DMS153 (cell line): ENCODE measurements at places on chromosomes 4 and X.

- no peak for DNase-seq
These were observed 300.3 kb downstream of the CAMK2D start for GRCh38 chr4:113461281-113461680.

GRCh38 chr4:131584587-131584986 lies 1564.5 kb upstream of the PCDH10 start:
- DNase-seq, result no peak

- no peak for DNase-seq
These were observed 32.3 kb upstream of the ZFX start for GRCh38 chrX:24117258-24117657.

GRCh38 chrX:16633754-16634153 lies 16.2 kb upstream of the S100G start:
- no peak for DNase-seq

- DNase-seq, result no peak
These were observed 41.8 kb upstream of the CEP135 start for GRCh38 chr4:55906989-55907388.

DNA sequence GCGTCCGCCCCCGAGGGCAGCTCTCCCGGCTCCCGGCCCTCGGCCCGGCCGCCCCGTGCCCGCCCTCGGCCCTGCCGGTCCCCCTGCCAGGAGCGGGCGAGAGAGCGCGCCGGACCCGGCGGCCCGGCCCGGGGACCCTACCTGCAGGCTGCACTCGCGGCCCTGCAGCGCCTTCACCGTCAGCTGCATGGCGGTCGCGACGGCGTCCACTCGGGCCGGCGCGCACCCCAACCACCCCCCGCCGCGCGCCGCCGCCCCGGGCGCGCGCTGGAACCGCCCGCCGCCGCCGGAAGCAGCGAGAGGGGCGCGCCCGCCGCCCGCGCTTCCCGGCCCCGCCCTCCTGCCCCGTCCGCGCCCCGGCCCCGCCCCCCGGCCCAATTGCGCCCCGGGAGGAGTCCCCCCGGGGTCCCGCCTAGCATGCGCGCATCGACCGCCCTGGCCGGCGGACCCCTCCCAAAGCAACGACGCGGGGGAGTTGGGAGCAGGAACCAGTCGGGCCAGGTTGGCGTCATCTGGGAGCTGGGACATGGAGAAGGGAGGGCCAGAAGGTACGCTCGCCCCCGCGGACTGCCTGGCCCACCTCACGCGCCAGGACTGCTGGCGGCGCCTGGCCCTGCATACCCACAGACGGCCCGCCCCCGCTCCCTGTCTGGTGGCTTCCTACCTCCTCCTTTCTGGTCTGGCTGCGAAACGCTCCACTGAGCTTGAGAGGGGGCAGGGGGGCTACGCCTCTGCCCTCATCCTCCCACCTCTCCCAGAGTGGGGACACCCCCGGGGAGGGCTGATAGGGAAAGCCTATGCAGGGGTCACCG lies at the start of gene UBL4A:
UBL4A (minus strand) TSS at position 220 of the 812 bp plus-strand sequence; CDS start at position 189, 31 bp downstream.
- DNase-seq, result no peak

- DNase-seq, result no peak
These were observed 25.2 kb upstream of the NPFFR2 start for GRCh38 chr4:72006586-72006985.

DNA sequence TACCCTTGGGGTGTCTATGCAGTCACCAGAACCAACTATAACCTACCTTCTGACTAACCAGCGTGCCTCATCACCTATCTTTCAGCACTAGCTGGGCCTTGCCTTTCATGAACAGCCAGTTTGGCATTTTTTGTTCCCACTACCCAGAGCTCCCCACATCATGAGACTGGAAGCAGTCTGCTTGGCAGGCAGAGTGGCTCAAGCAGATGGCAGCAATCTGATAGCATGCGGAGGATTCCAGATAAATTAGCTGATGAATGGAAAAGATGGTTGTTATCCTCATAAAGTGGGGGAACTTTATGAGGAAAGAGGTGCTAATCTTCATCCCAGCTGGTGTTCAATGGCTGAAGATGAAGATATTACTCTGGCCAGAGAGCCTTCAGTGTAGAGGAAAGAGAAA lies 243.2 kb upstream of the EDA2R start:
- no peak for DNase-seq

DNA sequence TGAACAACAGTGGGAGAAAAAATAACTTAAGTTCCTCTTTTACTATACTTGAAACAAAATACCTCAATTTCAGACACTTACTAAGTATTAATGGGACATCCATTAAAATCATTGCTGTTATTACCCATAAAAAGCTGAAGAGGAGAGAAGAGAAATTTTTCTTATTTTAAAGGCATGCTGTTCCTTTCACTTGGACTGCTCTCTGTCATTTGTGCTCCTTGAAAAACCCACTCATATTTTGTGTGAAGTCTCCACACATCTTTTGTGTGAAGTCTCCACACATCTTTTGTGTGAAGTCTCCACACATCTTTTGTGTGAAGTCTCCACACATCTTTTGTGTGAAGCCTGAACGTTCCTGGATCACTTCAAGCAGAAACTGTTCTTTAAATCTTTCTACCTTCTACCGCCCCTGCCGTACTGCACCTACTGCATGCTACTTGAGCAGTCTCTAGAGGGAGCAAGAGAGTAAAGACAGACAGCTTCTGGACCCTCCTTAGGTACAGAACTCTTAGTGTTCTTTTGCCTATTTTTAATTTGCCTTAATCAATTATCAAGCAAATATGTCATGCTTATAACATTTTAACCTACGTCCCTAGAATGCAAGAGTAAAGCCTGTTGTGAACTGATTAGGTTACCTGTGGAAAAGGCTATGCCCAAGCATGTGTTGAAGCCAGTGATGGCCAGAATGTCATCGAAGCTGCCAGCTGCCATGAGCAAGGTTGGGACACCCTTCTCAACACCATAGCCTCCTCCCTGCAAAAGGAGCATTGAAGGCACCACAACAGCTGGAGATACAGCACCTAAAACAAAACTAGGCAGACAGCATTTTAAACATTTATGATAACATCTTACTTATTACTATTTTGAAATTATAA lies 27.1 kb upstream of the SLC9B1 start:
- no peak for DNase-seq

GRCh38 chrX:17433965-17434364 lies 59.0 kb downstream of the NHS start:
- DNase-seq, result no peak

- DNase-seq, result no peak
These were observed 31.9 kb upstream of the TLR2 start for GRCh38 chr4:153652051-153652784.

DNA sequence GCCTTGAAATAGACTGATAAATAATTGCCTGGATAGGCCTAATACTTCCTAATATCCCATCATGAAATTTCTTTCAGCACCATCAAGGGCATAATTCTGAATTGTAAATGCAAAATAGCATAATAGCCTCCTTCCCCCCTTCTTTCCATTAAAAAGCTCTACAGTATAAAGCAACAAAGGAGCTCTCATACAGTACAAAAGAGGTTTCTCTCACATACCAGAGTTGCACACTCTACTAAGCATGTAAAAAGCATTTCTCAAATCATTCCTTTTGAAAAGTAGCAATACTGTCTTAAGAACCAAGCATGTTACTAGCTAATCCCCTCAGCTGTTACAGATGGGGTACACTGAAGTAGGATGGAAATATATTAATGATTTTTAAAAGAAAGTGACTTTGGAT lies 509.0 kb downstream of the KLHL13 start:
- no peak for DNase-seq
